ENCODE measurements at places on chromosomes 2 and 18.

- no peak for DNase-seq
These were observed 21.0 kb upstream of the CDKL4 start for GRCh38 chr2:39264733-39265132.

- DNase-seq = no peak
These were observed 198.8 kb downstream of the PDE1A start for GRCh38 chr2:182228073-182228473.

DNA sequence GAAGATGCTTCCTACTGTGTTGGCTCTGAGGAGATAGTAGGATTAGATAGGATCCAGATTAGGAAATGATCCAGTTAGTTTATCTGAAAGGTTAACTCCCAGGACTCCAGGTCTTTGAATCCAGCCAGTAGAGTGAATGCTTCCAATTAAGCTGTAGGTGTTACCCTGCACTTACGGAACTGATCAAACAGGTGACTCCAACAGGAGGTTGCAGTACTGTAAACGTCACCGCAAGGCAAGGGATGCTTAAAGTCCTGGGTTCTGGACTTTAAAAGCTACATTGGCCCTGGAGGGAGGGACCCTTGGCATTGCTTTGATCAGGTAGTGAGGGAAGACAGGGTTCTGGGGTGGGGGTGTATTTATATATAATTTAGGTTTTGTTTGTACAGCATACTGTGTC, 5.6 kb downstream of the LGALSL start:
- DNase-seq = no peak

DNA sequence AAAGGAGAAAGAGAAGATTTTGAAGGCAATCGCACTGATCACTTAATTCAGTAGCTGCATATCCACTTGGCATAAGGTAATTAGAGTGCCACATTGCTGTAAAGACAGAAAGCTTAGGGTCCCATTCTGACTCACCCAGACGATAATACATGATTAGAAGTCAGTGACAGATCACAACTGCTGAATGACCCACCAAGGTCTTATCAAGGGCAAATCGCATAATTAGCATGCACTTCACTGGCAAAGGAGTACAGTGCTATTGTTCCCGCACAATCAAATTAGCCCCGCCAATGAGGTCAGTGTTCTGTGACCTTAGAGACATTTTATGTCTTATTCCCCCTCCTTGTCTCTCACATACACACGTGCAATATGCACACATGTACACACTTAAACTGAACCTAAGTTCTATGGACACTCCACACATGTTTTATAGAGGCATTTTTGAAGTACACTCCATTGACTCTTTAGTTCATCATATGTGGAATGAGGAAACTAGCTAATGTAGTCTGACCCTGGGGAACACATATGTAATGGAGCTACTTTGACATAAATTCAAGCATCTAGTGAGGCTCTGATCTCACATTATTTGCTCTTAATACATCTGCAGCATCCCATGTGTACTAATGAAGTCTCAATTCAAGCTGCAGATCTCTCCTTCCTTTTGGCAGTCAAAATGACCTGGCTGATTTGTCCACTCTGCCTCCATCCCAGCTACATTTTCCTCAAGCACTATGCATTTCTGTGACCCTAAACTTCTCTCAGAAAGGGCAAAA, 673.8 kb upstream of the FANCL start:
- no peak for DNase-seq

- DNase-seq = no peak
These were observed 217.6 kb downstream of the ATAD2B start for GRCh38 chr2:23709311-23709710.

- no peak for DNase-seq
These were observed 131.7 kb upstream of the CDH20 start for GRCh38 chr18:61201511-61201910.

- DNase-seq = no peak
These were observed 47.8 kb downstream of the PHLPP1 start for GRCh38 chr18:62763101-62763521.

DNA sequence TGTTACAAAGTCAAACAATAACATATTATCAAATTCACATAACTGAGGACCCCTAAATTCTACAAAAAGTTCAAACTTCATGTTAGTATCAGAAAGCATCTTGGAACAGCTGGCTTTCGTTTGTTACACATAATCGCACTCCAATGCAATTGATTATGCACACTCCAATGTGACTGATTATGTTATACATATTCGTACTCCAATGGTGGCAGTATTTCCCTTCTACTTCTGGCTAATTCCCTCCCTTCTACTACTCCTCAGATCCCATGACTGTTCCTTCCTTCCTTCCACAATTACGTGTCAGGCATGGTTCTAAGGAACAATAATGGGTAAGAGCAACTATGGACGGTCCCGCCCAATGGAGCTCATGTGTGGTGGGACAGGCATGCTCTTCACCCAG, 137.1 kb upstream of the CCDC150 start:
- no peak for DNase-seq

DNA sequence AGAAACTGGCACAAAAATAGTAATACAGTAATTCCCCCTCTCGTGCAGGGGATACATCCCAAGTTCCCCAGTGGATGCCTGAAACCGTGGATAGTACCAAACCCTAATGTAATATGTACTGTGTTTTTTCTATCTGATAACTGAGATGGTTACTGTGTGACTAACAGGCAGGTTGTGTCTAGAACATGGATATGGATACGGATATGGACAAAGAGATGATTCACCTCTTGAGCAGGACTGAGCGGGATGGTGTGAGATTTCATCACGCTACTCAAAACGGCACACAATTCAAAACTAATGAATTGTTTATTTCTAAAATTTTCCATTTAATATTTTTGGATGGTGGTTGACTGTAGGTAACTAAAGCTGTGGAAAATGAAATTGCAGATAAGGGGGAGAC, 3.4 kb downstream of the MBD1 start:
- DNase-seq = no peak

- DNase-seq = no peak
These were observed 24.0 kb upstream of the EDAR start for GRCh38 chr2:109013051-109013450.

GRCh38 chr2:84902526-84902925, 2.9 kb upstream of the TMSB10 start:
- DNase-seq = no peak

DNA sequence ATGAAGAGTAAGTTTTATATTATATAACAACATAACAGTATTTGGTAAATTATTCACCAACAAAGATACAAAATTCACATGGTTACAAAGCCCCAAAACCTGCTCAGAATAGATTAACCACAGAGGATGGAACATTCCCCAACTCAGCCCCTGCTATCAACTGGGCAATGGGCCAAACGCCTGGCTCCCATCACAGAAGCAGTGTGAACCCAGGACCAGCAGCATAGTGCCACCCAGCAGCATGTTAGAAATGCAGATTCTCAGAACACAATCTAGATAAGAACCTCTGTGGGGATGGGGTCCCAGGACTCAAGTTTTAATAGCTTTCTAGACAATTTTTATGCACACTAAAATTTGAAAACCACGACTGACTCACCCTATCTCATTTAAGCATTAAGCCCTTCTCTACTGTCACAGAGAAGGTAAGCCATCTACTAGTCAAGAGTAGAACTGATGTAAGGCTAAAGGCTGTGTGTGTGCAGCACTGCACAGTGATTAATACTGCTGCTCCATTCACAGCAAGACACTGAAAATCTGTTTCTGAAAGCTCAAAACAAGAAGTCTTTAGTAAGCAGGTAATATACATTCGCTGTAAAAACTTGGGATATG, 15.2 kb downstream of the AFG3L2 start:
- no peak for DNase-seq

GRCh38 chr2:19346983-19347618, 11.3 kb downstream of the OSR1 start:
- DNase-seq = no peak

- no peak for DNase-seq
These were observed 672.6 kb upstream of the GYPC start for GRCh38 chr2:125983364-125983763.

DNA sequence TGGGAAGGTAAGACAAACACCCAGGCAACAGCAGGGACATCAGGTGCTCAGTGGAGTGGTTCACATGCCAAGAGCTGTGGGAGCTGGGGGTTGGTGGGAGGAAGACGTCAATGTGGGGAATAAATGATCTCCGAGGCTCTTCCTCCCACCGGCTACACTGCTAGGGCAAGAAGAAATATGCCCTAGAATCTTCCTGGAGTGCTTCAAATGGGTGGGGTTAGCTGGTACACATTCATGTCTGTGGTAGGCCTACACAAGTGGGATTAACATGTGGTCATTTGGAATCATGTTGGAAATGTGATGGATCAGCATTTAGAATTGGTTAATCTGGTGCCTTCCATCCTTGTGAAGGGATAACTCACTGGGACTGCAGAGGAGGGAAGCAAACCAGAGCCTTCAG, 12.4 kb upstream of the ZFP36L2 start:
- no peak for DNase-seq

DNA sequence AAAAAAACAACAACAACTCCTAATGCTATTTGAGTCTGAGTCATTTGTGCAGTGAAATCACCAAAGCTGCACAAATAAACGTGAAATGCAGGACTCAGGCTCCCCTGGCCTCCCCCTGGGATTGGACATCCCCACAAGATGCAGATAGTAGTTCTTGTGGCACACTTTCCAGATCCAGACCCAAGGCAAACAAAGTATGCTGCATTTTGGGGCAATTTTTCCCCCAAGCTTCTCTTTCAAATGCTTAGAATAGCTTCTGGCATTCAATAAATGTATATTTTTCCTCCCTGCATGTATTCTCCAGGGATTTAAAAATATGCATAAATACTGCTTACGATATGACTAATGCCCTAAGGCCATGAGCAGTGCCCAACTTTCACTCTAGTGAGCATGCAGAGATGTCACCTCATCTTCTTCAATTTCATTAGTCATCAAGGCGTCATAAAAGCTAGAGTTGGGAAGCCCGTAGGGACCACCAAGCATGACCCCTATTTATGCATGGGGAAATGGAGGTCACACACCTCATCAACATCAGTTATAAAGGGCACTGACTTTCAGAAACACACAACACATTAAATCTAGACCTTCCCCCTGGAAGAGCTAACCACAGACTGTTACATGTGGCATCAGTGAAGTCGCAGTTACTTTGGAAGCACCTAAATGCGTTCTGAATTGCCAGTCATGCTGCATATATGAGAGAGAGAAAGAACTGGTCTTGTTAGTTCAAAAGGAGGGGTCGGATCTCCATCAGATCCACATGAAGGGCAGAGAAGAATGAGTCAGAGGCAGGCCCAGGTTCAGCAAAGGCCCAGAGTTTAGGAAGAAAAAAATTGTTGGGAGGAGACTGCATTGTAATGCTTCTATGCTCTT, 374.1 kb downstream of the LPIN1 start:
- no peak for DNase-seq

DNA sequence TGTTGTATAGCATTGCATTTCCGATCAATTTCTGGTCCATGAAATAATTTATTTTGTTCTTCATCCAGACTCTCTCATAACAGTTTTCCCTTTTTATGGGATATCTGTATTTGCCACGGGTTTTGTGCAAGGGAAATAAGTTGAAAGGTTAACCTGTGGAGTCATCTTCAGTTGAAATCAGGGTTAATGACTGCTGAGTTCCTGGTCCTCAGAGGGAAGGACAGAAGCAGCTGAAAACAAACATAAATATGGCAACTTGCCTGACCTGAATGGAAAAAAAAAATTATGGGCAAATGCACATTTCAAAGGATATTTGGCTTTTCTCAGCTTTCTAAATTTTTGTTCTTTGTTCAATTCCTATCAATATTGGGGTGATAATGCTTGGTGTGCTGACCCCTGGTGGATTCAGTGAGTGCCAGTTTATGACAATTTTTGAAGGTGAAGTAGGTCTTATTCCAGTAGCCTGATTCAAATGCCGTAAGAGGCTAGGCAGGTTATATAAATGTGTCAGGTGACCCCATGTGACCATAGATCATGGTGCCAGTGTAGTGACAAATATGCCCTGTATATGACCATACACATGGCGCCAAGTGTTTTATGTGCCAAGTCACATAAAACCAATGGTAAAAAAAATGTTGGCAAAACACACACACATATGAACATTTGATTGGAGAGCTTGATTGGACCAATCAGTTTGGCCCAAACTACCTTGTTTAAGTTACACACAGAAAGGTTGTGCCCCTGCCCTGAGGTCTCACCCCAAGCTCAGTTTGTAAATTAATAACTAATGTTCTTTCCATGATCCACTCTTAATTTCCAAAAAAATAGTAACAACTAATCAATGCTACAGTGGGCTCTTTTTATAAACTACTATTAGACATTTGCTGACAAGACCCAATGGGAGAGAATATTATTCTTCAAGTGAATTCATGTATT, 47.6 kb upstream of the FAM124B start:
- DNase-seq = peak; percentile 3

GRCh38 chr2:128661311-128661710, 342.6 kb upstream of the HS6ST1 start:
- no peak for DNase-seq

- no peak for DNase-seq
These were observed 339.4 kb downstream of the PLCL1 start for GRCh38 chr2:198143793-198144192.

GRCh38 chr2:215773728-215774127, 239.6 kb downstream of the MREG start:
- DNase-seq = no peak

GRCh38 chr2:190879474-190880377, 895 bp upstream of the GLS start:
- DNase-seq = no peak

GRCh38 chr18:24181806-24182205, 42.9 kb downstream of the CABYR start:
- DNase-seq = no peak

GRCh38 chr2:192729369-192729768, 534.6 kb upstream of the TMEFF2 start:
- DNase-seq = no peak

GRCh38 chr18:3440341-3440740, 9.6 kb upstream of the TGIF1 start:
- DNase-seq = no peak

- no peak for DNase-seq
These were observed 77.1 kb upstream of the B3GNT7 start for GRCh38 chr2:231318436-231318835.

GRCh38 chr2:203782262-203782976, 76.0 kb downstream of the CD28 start:
- DNase-seq = peak; percentile 39

- DNase-seq = no peak
These were observed 136.3 kb downstream of the TNS1 start for GRCh38 chr2:217866457-217866856.

- DNase-seq = no peak
These were observed 38.9 kb downstream of the CTAGE1 start for GRCh38 chr18:22378672-22379282.

GRCh38 chr2:240322231-240322955, 113.1 kb upstream of the GPC1 start:
- no peak for DNase-seq
